ENCODE measurements at places on chromosomes 11 and 22.

GRCh38 chr11:37320921-37321320 lies 722.9 kb upstream of the RAG2 start:
- DNase-seq = no peak

DNA sequence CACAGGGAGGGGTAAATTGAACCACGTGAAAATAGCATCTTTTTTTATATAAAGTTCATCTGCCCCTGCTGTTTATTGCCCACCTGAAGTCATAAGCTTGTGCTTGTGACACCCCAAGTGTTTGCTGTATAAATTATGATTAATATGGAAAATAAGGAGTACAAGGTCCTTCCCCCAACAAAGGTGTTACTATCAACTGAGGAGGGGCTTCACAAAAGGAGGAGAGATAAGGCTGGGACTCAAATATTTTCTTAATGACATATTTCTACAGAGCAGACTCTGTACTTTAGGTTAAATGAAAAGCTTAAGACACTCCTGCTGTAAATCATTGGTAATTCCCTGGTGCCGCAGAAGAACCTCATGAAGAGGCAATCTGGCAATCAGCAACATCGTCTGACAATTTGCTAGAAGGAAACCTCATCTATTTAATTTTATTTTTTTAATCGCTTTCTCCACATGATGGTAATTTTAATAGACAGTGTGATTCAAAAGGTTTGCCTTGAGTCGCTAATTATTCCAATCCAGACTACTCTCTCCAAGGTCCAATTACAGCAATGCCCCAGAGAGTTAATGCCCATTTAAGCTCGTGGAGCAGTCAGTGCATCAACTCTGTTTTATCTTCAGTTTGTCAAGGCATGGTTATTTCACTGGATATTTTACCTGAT lies 1432.4 kb downstream of the FAM181B start:
- no peak for DNase-seq

DNA sequence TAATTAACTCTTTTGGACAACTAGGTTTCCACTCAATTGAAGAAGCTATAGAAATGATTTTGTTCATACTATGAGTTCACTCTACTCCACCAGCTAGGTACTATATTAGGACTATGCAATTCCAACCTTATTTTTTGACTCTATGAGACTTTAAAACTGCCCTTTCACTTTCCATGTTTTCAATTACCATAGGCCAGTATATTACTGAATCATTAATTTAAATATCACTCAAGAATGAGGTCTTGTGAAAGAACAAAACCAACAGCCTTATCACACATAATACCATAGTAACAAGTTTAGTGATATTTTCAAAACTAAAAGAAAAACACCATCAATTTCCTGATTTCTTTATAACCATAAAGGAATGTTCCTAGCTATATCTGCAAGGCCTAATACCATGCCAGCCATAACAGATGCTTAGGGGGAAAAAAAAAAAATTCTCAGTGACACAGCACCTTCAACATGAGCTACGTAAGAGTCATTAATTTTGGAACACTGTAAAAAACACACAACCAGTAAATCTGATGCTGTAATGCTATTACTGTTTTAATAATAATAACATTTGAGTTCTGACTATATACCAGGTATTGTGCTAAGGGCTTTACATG lies 6.1 kb downstream of the DCUN1D5 start:
- no peak for DNase-seq

- no peak for DNase-seq
These were observed 545.2 kb upstream of the CCDC179 start for GRCh38 chr11:23405350-23405937.

All from fibroblast of skin of left quadriceps (primary cell).